EL (cell line): ENCODE measurements at places on chromosomes 1 and 21.

DNA sequence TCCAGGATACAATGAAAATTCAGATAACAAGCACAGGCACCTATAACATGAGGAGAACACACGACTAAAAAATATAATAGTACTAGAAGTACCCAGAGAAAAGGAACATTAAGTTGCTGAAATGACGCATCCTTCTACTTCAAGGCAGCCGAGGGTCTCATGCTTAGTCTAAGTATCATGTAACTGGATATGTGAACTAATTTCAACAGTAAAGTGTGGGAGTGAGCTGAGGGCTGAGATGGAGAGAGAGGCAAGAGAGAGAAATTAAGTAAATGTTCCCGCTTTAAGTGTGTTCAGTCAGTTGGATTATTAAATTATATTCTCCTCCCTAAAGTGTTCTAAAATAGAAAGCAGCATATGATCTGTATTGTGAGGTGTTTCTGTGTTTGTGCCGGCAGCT, 152.2 kb upstream of the KRTAP19-8 start:
- DNase-seq, result no peak

DNA sequence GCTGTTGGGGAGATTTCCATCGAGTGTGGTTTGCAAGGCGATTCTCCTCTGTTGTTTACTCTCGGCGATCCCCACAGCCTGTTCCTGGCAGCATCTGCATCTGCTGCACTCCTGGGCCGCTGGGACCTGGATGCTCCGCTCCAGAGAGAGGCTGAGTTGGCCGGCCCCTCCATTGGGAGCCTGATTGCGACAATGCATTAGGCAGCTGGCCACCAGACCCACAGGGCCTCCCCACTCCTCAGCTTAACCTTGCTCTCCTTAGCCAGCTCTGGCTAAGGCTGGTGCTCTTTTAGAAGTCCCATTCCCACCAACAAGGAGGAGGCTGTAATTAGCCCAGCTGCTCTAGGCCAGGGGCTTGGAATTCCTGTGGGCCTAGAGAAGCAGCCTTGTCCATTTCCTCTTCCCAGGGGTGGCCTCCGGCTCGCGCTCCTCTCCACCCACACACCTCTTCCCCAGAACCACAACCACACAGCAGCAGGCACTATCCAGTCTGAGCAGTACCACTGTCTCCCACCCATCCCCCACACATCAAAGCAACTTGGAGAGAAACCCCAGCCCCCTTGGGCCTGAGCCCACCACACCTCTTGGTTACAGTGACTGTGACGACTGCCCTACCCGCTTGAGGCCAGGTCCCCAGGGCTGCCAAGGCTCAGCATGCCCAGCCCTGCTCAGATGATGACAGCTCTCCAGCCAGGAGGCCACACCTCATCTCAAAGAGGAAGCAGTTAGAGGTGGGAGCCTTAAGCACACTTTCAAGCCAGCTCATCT, 193.8 kb upstream of the EDN2 start:
- peak; percentile 83 for DNase-seq

DNA sequence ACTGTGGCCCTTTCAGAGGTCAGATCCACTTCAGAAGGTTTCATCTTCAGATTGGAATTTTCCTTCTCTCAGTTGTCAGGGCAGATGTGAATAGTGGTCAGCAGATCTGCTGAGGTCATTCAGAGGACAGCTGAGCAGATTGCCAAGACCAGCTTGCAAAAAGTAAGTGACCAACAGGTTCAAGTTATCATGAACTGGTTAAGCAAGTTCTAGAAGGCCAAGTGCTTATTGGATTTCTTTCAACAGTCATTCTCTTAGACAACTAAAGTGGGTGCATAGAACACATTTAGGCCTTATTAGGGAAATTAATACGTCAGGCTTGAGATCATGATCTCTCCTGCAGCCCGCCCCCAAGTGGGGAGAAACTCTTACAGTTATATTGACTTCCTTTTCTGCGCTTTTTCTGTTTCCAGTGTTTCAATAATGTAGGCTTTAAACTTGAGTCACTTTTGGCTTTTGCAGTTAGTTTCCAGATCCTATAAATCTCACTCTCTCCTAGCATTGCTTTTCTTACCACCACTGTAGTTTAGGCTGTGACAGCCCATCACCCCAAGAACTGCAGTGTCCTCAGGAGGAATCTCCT, 96.4 kb downstream of the C1orf21 start:
- peak; percentile 73 for DNase-seq

DNA sequence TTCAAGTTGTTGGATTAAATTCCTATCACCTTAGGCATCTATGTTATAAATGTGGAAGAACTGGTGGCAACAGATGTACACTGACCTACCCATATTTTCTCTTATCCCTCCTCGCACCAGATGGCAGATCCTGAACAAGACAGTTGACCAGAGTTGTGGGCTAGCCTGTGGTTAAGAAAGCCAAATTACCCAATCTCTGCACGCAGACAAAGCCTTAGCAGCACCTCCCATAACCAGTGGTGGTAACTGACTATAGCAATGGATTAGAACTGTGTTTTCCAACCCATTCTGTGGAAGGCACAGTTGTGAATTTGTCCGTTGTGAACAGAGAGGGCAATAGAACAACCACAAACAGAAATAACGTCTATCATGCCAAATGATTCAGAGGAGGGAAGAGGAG, 20.6 kb downstream of the ABCB10 start:
- DNase-seq, result no peak

DNA sequence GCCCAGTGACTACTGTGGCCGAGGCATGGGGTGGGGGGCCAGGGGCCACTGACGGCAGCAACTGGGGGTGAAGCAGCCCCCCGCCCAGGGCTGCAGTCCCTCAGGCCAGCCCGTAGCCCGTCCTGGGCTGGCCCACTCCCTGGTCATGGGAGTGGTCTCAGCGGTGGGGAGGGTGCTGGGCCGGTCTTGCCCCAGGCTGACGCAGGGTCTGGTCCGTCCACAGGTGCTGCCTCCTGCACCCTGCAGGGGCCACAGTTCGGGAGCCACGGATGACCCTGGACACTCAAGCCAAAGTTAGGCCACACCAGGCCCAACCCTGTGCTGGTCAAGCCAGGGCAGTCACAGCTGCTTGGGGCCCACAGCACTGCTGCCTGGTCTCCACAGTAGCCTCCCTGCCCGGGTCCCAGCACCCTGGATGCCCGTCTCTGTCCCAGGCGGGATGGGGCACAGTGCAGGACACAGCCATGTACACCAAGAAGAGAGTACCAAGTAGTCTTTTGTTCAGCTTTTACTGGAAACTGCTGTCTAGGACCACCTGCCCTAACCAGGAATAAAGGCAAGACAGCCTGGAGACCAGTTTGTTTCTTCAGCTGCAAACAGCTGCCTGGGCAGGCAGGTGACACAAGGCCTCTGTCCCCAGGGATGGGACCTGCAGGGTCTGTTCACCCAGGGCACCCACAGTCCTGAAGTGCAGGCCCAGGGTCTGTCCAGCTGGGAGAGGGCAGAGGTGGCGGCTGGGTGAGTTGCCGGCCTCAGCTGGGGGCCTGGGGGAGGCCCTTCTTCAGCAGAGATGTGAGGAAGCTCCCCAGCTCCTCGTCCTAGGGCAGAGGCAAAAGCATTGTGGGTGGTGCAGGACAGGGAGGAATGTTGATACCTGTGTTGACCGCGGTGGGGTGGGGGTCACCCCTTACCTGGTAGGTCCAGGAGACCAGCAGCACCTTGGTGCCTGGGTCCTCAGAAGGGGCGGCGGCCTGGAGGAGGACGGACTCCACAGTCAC, 3.0 kb downstream of the PUSL1 start:
- no peak for DNase-seq

DNA sequence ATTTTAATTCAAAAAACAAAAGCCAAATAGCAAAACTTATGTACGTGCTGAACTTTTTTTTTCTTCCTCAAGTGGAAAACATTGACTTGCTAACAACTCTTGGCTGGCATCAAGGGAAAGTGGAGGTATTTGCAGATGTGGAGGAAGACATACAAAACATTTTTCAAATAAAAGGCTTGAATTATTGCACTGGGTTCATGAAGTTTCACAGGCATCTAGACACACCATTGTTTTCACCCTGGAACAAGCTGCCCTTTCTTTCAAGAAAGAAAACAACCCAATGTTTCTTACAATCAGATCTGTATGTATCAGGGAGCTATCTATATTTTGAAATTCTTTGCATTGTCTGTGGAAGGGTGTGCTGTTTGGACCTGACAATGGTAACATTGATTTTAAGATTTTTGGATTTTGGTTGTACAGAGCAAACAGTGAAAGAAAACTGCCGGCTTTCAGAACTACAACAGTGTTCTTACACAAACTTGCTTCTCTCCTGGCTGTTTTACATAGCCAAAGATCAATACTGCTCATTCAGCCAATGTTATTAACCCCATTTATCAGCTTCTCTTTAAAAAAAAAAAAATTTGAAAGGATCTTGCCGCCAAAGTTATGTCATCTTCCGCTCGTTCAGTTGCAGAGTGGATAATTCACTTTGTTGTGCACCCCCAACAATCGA, 187.7 kb upstream of the FOXD3 start:
- no peak for DNase-seq

GRCh38 chr21:42261829-42262200, 42.9 kb downstream of the ABCG1 start:
- no peak for DNase-seq

DNA sequence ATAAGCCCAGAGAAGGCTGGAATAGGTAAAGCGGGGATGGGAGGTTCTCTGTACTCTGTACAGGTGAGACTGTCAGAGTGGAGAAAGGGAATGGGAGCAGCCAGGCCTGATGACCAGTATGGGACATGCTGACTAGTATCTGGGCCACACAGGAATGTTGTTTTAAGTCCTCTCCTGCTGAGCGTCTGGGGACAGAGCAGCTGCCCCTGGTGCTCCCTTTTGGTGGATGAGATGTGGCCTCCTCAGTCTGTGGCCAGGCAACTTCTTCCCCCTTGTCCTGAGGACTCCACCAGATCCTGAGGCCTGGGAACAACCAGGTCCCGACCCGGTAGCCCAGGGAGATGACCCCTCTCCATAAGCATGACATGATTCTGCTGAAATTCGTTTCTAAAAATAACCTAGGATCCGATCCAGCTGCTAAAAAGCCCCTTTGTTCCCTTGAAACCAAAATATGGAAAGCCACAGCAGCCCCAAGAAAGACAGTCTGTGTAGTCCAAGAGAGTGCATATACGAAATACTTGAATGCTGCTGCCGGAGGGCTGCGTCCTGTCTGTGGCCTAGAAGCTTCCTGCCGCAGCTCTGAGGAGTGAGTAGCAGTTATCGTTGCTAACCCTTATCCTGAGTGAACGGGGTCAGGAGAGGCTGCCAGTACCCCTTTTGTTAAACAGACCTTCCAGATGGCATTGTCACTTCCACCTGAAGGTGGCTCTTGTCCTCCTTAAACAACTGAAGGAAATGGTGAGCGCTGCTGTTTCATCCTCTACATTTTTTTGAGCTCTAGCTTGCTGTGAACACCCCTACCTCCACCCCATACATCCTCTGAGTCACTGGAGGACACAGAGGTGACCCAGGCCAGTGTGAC, 47.1 kb downstream of the ATP2B4 start:
- DNase-seq, result peak; percentile 98

DNA sequence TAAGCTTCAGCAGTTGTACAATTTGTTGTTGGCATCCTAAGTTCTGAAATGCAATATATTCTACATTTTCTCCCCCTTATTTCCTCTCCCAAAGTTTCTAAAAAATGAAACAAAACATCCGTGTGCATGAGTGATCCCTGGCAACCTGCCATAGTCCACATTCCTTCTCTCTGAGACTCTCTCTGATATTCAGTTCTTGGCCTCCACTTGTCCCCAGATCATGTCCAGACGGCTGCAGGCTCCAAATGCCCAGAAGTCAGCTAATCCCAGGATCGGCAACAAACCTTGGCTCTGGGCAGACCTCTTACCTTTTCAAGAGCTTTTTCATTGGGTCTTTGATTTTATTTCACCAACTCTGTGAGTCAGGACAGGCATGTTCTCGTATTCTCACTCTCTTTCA, 187.8 kb downstream of the ETS2 start:
- peak; percentile 93 for DNase-seq

DNA sequence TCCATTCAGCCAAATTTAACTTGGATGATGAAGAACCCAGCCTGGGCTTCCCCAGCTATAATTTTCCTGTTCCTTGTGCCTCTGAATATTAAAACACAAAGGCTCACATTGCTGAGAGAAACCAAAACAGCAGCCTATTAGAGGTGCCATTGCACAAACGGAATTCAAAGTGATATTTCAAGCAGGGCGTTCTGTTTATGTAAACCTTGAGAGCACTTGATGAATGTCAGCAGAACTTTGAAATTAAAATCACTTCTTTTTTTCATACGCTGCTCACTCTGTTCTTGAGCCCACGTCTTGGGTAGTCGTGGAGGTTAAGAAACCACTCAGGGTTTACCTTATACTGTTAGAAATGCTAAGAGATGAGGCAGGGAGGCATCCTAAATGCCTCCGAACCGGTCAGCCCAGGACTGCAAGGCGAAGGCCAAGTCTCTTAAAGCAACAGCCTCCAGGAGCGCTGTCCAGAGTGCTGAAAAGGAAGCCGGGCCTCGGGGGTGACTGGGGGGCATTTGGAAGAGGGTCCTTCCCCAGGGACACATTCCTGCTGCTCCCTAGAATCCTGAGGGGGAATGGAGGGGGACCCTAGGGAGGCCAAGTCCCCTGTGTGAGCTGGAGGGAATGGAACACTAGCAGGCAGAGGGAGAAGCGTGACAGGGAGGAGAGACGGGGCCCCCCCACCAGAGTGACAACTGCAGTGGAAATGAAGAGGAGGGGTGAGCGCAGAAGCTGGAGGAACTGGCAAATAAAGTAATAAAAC, 154.8 kb upstream of the VAMP3 start:
- peak; percentile 37 for DNase-seq

- DNase-seq, result no peak
These were observed 86.8 kb downstream of the CASZ1 start for GRCh38 chr1:10709646-10710045.

DNA sequence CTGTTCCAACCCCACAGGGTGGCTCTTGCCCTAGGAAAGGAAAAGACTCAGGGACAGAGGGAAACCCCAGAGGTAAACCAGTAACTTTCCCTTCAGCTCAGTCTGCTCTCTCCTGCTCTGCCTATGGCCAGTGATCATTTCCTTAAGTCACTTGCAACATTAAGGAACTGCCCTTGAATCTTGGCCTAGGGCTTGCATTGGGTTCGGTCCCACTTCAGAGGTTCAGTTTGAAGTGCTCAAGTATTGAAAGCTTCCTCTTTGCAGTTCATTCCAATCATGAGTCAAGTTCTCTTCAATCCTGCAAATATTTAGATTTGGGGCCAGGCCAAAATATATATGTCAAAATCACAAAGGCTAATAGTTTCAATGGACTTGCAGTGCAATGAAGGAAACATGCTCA, 97.7 kb upstream of the IRF2BP2 start:
- peak; percentile 47 for DNase-seq

- no peak for DNase-seq
These were observed 26.4 kb downstream of the AGO4 start for GRCh38 chr1:35834218-35834617.

- DNase-seq, result no peak
These were observed 258.5 kb downstream of the BRINP2 start for GRCh38 chr1:177429234-177429633.

DNA sequence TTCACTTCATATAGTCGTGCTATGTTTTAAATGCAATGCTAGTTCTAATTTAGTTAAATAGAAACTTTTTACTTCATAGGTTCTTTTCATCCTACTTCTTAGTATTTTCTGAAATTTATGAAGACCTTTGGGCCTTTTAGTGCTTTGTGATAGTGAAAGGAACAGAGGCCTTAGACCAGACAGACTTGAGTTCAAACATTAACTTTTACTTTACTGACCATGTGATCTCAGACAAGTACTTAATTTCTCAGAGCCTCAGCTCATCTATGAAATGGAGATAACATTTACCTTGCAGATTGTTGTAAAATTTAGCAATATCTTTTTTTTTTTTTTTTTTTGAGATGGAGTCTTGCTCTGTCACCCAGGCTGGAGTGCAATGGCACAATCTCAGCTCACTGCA, 57.5 kb downstream of the AK5 start:
- no peak for DNase-seq
